Activated CD4-positive, alpha-beta T cell treated with anti-CD3 and anti-CD28 coated beads, Interleukin-2, amount 50 U/mL, for 1 hour (primary cell): ENCODE measurements at places on chromosomes 2 and 18.

GRCh38 chr2:27954771-27955383, 64.3 kb downstream of the BABAM2 start:
- DNase-seq: no peak

DNA sequence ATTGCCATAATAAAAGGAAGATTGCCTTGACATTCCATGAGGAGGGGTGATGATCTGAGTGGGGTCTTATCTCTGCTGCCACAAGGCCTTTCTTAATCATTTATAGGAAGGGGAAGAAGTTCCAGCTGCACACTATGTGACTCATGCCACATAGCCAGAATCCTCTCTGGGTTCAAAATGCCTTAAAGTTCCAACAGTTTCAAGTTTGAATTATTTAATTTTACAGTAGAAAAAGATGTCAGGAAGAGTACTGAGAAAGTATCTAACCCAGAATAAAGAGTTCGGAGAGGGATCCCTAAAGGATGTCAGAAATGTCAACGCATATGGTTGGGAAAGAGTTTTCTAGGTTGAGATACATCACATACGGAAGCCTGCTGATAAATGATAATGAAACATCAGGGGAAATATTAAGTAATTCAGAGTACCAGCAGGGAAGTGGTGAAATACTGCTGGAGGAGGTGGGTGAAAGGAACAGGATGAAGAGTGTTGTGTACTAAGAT, 999.9 kb downstream of the TSN start:
- DNase-seq: no peak

GRCh38 chr2:221388891-221389290, 183.2 kb downstream of the EPHA4 start:
- DNase-seq: no peak

- no peak for DNase-seq
These were observed 35.6 kb downstream of the SNED1 start for GRCh38 chr2:241033994-241034393.

- DNase-seq: peak; percentile 36
These were observed 98.9 kb upstream of the GLS start for GRCh38 chr2:190781604-190782198.

DNA sequence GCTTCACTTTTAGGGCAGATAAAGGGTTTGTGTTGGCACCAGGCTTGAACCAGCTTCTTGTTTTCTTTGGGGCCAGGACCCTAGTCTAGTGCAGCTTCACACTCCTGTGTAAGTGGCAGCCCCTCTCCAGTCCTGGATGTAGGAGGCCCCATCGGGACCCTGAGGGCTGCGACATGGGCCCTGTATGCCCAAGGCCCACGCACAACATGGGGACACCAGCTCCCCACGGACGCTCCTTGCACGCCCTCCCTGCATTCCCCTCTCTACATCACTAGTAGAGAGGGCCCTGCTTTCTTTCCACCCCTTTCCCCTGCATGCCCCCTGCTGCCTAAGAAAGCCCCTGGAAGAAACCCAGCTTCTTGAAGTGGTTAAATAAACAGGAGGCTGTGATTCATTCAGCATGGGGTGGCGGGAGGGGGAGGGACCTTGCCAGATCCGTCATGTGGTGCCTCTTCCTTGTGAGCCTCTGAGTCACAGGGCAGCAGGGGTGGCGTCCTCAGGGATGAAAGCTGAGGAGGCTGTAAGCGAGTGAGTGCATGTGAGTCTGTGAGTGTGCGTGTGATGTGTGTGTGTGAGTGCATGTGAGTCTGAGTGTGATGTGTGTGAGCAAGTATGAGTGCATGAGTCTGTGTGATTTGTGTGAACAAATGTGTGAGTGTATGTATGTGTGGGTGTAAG, 42.5 kb downstream of the COPS8 start:
- DNase-seq: no peak

- DNase-seq: no peak
These were observed 90.6 kb downstream of the POU3F3 start for GRCh38 chr2:104944495-104944894.

- DNase-seq: no peak
These were observed 27.0 kb downstream of the BIRC6 start for GRCh38 chr2:32383858-32384257.

GRCh38 chr2:222232372-222232771, 66.4 kb downstream of the PAX3 start:
- DNase-seq: no peak

DNA sequence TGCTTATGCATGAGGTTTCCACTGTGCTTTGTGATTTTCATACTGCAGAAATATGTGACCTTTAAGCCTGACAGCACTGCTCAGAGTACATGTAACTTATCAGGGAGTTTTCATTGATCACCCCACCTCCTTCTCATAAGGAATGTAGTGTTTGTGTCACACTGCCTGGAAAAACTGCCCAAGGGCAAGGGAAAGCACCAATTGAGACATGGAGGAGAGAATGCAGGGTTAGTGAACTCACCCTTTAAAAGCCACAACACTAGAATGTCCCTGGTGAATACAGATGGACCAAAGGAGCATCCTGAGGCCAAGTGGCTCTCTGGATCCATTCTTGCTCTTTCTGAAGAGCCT, 147.2 kb upstream of the SPATS2L start:
- no peak for DNase-seq

GRCh38 chr18:36786686-36787085, 42.1 kb downstream of the TPGS2 start:
- no peak for DNase-seq

DNA sequence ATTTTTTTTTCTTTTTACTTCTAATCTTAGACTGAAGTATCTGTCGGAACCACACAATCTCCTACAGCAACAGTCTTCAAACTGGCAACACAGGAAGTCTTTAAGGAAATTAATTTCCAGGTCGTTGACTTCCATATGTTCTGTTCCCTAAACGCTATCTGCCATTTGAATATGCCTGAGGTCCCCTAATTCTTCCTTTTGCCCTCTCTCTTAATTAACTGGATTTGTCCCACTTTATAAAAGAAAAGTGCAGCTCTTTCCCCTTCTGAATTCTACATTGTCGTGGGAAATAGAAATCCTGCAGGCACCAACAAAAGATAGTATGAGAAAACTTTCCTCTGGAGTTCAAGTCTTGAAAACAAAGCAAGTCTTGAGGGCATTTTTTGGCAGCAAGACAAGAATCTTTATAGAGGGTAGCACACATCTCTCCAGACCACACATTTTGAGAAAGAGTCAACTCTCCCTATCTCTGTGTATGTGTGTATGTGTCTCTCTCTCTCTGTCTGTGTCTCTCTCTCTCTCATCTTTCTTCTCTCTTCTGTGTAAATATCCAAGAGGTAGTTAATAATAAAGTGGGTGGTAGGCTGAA, 879.8 kb downstream of the SOCS6 start:
- DNase-seq: no peak

- no peak for DNase-seq
These were observed 954.3 kb upstream of the ACVR2A start for GRCh38 chr2:146890491-146890890.

DNA sequence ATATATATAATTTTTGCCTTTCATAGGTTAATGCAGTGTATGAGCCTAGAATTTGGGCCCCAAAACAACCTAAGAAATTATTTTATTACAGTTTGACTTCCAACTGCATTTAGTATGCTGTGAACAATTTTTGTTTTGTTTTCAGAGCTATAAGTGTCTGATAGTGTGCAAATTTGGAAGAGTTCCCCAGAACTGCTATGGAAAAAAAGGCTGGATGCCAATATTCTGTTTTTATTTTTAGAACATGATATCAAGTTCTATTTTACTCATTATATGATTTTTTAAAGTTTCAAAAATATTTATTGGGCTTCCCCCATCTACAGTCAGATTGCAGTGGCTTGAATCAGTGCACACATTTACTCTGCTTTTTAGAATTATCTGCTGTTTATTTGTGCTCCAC, 42.6 kb downstream of the MRPS9 start:
- DNase-seq: no peak

- no peak for DNase-seq
These were observed at the start of gene DSC3 for GRCh38 chr18:31042406-31043181. TSS of gene DSC3 (minus strand) at chr18:31042742. CDS start at chr18:31042660, 82 bp downstream.

DNA sequence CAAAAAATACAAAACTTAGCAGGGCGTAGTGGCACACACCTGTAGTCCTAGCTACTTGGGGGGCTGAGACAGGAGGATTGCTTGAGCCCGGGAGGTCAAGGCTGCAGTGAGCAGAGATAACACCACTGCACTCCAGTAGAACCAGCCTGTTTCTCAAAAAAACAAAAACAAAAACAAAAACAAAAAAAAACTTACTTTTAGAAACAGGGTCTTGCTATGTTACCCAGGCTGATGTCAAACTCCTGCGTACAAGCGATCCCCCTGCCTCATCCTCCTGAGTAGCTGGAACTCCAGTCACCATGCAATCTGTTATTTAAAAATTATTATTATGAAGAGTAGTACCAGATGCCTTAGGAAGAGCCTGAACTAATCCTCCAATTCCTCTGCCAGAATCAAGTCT, 35.0 kb upstream of the GLI2 start:
- no peak for DNase-seq

DNA sequence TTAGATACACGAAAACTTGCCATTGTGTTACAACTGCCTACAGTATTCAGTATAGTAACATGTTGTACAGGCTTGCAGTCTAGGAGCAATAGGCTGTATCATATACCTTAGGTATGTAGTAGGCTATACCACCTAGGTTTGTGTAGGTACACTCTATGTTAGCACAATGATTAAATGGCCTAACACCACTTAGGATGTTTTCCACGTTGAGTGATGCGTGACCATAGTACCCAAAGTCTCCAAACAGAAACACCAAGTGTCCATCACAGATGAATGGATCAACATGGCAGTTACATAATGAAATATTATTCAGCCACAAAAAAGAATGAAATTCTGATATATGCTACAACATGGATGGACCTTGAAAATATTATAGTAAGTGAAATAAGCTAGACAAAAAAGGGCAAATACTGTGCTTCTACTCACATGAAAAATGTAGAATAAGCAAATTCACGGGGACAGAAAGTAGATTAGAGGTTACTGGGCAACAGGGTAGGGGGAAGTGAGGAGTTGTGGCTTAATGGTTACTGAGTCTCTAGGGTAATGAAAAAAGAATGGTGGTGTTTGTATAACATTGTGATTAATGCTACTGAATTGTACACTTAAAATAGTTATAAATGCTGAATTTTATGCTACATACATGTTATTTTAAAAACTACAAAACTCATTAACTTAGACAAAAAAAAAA, 62.6 kb downstream of the TMEM131 start:
- no peak for DNase-seq

DNA sequence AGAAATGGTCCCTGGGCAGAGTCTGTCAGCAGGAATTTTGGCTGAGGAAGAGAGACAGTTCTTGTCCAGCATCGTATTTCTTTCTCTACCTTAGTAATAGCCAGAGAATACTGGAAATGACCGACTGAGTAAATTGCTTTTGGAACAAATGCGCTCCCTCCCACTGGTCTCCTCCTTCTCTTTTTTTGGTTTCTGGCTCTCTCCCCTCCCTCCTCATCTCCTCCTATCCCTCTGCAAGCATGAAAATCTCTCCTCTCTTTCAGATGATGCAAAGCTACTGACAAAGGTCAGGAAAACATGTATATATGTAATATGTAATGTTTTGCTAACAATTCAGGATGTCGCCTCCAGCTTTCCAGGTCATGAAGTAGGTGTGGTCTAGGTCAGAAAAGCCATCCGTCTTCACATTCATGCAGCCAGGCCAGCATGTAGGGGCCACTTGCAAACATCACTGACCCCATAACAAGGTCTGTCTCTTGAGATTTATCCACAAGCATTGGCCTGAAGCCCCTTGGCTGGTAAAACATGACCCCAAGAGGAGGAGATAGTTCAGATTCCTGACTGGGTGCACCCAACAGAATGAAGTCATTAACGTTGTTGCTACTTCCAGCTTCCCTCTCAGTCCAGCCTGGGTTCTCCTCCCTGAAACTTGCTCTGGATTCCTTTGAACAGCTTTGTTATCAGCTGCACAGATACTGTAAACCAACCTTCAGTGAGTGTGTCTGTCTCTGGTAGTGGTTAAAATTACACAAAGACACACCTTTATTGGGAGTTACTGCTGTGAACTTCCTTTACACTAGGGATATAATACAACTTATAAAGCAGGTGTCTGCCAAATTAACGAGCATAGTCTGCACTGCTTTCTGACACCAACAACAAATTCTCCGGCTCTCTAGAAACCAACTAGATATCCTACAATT, 864.4 kb upstream of the KLHL29 start:
- DNase-seq: no peak

DNA sequence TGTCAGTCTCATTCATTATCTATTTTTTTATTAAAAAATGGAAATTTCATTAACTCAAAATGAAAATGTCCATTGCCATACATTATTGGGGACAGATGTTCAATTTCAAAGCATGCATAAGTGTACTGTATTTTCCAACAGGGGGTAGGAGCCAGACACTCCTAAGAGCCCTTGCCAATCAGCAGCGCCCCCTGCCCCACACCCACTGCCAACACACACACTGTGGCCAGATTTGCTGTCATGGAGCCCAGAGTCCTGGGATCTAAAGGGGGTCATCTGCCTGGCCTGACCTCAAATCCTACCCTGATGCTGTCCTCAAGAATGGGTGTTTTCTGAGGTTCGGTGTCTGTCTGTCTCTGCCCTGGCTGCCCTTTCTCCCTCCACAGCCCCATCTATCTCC, 162.2 kb upstream of the TWIST2 start:
- DNase-seq: no peak

GRCh38 chr18:45666520-45666919, 51.2 kb downstream of the SLC14A2 start:
- no peak for DNase-seq

DNA sequence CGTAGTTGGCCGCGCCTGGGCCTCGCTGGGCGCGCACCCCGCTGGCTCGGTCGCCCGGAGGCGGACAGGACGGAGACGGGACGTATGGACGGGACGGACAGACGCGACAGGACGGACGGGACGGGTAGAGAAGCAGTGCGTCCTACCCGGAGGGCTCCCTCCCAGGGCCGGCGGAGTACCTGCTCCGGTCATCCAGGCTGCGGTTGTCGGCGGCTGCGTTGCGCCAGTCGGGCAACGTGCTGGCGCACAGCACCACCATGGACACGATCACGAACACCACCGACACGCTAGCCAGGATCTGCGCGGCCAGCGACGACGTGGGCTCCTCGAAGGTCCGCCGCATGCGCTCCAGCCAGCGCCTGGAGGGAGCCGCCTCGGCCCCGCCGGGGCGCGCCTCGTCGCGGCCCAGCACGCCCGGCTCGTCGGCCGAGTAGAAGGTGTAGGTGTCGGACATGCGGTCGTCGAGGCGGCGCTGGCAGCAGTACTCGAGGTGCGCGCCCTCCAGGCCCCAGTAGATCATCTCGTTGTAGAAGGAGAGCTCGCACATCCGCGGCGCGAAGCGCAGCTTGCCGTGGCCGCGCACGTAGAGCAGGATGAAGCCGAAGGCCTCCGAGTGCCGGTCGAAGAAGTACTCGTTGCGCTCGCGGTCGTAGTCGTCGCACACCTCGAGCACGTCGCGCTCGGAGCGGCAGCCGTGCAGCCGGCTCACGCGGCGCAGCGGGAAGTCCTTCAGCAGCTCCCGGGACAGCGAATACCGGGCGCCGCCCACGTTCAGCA, 903 bp downstream of the KCNG3 start:
- peak; percentile 26 for DNase-seq

GRCh38 chr18:25174324-25174723, 177.6 kb downstream of the ZNF521 start:
- no peak for DNase-seq

GRCh38 chr2:193895226-193895625, 1700.5 kb upstream of the TMEFF2 start:
- no peak for DNase-seq
